IMR-90 (cell line): ENCODE measurements at places on chromosomes 6 and 20. TPM values are rescaled to one million over a fixed set of nuclear protein-coding genes. Genes with fewer than 3 reads are reported as not detected.

Gene LAMA2
- total RNA-seq = 12.5 and 13.3 TPM in 2 replicates

Gene FHL5
- total RNA-seq = not detected in 2 replicates

Gene CLVS2
- total RNA-seq = not detected in 2 replicates

DNA sequence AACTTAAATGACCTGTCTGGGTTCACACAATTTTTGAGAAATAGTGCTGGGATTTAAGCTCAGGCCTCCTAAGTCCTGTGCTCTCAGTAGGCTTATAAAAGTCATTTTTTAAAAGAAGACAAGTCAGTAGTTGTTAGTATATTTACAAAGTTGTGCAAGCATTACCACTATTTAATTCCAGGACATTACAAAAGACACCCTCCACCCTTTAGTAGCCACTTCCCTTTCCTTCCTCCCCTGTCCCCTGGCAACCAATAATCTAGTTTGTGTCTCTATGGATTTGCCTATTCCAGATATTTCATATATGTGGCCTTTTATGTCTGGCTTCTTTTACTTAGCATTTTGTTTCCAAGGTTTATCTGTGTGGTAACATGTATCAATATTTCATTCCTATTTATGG is 37.6 kb downstream of the HMGN3 start:
- DNase-seq = no peak

DNA sequence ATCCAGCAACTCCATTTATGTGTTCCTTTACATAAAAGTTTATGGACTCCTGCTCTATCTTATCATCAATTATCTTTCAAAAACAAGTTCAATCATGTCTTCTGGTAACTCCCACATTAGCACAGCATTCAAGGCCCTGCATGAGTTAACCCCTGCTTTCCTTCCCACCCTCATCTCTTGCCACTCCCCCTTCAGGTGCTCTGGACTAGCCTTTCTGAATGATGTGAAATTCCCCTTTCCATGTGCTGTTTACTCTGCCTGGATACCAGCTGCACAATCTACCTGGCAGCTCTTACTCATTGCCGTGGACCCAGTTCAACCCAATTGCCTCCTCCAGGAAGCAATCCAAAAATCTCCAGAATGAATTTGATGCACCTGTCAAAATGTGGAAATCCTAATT is 11.9 kb downstream of the ADGRF4 start:
- no peak for DNase-seq

DNA sequence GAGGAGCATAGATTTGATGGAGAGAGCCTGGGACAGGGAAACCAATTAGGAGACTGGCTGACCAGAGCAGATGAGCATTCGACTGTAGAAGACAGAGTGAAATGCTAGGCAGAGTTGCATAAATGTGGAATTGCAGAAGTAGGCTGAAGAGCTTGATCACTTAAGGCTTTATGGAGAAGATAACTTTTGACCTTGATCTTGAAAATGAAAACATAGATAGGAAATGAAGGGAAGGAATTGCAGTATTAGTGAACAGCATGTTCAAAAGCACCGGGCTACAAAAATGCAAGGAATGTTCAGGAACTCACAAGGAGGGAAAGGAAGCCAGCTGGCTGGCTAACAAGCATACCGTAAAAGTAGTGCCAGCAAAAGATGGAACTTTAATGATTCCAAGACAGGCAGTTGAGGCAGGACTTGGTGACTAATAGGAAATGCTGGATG is 20.5 kb upstream of the LTV1 start:
- peak; percentile 35 for DNase-seq

- DNase-seq = no peak
These were observed 243.1 kb downstream of the DLL1 start for GRCh38 chr6:170047823-170048222.

DNA sequence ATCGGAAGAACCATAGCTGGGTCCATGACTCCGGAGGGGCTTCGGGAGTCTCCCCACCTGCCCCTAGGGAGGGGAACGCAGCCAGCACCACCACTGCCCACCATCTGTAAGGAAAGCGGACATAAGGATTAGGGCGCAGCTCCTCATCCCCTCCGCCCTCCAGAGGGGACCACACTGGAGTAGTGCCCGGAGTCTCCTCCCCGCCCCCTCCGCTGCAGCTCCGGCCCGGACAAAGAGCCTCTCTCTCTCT is 628 bp downstream of the SLC35B2 start:
- no peak for DNase-seq

DNA sequence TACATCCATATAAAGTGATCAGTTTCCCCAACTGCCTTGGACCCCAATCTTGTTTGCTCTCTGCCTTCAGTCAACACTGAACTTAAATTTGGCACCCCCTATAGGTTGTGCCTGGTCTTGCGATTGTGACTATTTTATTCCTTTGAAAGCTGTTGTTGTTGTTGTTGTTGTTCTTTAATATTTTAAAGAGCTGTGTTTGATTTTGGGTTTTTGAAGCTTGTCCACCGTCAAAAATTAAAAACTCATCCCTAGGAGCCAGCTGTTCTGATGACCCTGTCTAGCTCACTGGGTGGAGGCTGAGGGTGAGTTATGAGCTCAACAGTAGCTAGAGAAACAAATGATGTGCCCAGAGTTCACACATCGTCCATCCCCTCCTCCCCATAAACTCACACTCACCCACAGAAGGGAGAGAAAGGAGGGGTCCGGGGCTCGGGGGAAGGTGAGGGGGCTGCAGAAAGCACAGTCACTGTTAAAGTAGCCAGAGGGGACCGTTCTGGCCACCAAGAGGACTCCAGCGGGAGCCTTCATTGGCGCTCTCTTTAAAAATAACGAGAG is 4.0 kb downstream of the SIM1 start:
- no peak for DNase-seq

- no peak for DNase-seq
These were observed 26.3 kb upstream of the ETV7 start for GRCh38 chr6:36413489-36414480.

- DNase-seq = no peak
These were observed 9.8 kb downstream of the PRRC2A start for GRCh38 chr6:31630177-31630934.

DNA sequence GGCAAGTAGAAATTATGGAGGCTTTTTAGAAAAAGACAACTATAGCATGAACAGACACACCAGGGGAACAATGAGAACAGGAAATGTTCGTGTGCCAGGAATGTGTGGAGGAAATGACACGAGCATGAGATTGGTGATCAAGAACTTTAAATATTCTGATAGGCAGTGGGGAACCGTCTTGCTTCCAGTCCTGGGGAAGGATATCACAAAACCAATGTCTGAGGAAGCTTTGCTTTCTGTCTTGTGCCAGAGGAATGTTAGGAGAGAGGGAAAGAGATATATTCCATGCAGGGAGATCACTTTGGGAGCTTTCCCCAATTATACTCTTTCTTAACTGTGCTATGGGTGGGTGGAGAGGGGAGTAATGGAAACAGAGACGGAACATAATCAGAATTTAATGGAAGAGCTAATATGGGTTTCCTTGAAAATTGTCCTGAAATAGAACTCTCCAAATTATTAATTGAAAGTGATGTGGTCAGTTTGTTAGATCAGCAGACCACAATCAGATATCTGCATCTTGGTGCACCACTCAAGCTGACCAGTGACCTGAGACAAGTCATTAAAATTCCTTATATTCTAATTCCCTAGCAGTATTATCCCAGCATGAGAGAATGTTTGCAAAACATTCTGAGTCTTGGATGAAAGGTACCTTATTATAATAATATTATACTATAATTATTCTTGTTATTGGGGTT is 178.2 kb downstream of the SOX4 start:
- DNase-seq = no peak

- DNase-seq = no peak
These were observed 372.0 kb upstream of the JARID2 start for GRCh38 chr6:14873781-14874441.

- no peak for DNase-seq
These were observed 357.3 kb downstream of the FOXA2 start for GRCh38 chr20:22226849-22227700.
